SK-MEL-5 (cell line): ENCODE measurements at places on chromosomes 12 and 14.
A peak's percentile ranks its signal among the peaks of the same experiment; 100 is the strongest.

DNA sequence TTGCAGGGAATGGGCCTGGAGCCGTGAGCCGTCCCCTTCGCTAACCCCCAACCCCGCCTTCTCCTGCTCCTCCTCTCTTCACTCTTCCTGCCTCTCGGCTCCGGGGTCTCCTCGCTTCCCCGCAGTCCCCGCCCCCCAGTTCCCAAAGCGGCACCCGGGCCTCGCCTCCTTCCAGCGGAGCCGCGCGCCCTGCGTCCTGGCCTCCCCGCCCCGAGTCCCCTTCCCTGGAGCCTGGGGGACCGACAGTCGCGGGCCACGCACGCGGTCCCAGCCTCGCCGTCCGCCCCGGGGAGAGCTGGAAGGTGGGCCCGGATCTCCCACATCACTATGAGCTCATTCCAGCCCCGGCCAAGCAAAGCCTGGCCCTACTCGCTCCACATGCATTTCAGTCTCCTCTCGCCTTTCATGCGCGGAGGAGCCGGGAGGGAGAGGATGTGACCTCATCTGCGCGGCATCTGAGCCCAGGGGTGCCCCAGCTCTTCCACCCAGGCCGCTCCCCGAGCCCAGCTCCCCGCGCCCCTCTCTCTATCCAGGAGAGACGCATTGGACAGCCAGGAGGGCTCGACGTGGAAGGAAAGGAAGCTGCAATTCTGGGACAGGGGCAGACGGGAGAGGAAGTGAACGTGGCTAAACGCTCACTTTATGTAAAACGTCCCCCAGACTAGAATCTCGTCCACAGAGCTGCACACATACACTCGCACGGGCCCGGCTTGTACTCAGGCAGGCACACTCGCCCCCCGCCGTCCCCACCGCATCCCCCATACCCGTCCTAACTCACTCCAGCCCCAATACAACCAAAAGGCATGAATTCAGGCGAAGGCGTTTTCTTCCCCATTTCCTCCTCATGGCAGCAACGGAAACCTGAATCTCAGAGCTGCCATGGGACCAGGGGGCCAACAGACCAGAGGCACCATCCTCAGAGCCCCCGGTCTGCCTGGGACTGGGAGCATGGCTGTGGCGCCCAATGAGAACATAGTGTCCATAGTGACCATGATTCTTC, 108.7 kb upstream of the CCND2 start:
- no peak for DNase-seq

GRCh38 chr12:92551853-92552397, 150.9 kb upstream of the PLEKHG7 start:
- DNase-seq: no peak

- peak; percentile 91 for DNase-seq
Observed at GRCh38 chr12:56448860-56449621, at the start of gene TIMELESS. Gene TIMELESS (minus strand): TSS chr12:56449426. CDS start chr12:56434170, 15,256 bp downstream.

- peak; percentile 30 for DNase-seq
Observed at GRCh38 chr14:82313889-82314288, 780.2 kb upstream of the SEL1L start.

DNA sequence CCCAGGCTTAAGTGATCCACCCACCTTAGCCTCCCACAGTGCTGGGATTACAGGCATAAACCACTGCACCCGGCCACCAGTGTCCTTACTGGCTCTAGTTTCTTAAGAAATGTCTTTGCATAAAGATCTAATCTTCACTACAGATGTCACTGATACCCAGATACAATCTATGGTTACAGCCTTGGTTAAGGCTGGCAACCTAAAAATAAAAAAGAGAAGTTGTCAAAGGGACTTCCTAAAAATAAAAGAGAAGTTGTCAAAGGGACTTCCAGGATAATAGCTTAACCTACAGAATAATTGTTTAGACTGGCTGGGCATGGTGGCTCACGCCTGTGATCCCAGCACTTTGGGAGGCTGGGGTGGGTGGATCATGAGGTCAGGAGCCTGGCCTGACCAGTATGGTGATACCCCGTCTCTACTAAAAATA, 27.6 kb downstream of the ETFBKMT start:
- no peak for DNase-seq

GRCh38 chr12:88223519-88223918, 81.4 kb downstream of the TMTC3 start:
- no peak for DNase-seq

GRCh38 chr14:105926373-105927095, 400.2 kb downstream of the TMEM121 start:
- DNase-seq: no peak

DNA sequence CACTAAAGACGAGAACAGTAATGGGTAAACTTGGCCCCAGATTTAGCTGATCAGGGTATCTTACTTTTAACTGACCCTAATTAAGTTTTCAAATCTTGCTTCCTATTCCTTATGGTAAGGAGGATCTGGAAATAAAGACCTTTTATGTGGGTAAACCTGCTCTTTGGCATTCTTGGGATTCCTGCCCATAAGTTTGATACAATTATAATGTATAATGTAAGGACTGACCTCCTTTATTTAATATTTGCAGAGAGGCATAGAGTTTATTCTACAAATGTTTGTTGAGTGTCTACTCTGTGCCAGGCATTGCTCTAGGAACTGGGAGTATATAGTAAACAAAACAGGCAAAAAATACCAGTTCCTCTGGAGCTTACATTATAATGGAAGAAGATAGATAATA, 4.4 kb upstream of the PRDM4 start:
- no peak for DNase-seq

- DNase-seq: no peak
Observed at GRCh38 chr12:103996595-103996994, 30.9 kb downstream of the TDG start.

DNA sequence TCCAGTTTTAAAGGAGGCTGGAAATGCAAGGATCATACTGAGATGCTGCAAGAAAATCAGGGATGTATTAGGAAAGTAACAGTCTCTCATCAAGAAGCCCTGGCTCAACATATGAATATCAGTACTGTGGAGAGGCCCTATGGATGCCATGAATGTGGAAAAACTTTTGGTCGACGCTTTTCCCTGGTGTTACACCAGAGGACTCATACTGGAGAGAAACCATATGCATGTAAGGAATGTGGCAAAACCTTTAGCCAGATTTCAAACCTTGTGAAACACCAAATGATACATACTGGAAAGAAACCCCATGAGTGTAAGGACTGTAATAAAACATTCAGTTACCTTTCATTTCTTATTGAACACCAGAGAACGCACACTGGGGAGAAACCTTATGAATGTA, 24.5 kb downstream of the ZNF891 start:
- DNase-seq: no peak

DNA sequence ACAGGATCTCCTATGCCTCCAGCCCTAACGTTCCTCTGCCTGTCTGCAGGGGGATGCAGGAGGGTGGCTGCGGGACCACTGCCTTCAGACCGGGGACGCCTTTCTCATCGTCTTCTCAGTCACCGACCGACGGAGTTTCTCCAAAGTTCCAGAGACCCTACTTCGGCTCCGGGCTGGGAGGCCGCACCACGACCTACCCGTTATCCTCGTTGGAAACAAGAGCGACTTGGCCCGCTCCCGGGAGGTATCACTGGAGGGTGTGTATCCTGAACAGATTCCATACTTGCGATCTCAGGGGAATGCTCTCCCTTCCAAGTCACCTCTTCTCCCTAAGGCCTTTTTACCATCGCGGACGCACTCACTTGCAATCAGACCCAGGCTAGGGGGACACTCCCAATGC, 3.0 kb downstream of the REM2 start:
- DNase-seq: no peak

- DNase-seq: no peak
Observed at GRCh38 chr14:53044486-53044885, 93.6 kb upstream of the FERMT2 start.

- DNase-seq: no peak
Observed at GRCh38 chr14:64730061-64730440, 25.8 kb downstream of the PLEKHG3 start.

- peak; percentile 68 for DNase-seq
Observed at GRCh38 chr12:75724928-75725312, 213.5 kb upstream of the KRR1 start.

- DNase-seq: no peak
Observed at GRCh38 chr12:5537771-5538170, 105.9 kb downstream of the NTF3 start.

- DNase-seq: no peak
Observed at GRCh38 chr12:11798006-11798708, 148.7 kb downstream of the ETV6 start.

DNA sequence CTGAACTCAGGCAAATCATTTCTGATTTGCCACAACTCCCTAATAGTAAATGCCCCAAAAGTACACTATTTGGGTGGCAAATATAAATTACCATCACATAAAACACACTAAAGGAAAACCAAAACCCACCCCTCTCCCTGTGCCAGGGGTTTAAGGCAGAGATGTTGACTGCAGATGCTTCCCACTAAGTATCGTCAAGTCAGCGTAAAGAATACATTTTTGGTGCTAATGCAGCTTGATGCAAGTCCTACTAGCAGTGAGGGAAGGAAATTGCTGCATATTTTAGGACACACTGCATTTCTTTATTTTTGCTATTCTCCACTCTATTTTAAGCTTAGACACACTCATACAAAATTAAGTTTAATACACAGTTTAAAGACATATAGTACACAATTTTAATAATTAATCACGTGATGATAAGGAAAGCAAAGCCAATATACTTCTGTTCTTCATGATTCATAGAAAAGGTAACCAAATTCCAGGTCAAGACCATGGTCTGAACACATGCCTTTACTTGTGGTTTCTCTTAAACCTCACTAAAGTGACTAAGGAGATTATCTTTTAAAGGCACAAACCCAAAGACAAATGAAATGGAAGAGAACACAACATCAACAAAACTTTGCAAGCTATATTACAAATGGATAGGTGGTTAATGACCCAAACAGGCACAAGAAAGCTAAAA, 162.2 kb downstream of the STXBP6 start:
- DNase-seq: no peak

DNA sequence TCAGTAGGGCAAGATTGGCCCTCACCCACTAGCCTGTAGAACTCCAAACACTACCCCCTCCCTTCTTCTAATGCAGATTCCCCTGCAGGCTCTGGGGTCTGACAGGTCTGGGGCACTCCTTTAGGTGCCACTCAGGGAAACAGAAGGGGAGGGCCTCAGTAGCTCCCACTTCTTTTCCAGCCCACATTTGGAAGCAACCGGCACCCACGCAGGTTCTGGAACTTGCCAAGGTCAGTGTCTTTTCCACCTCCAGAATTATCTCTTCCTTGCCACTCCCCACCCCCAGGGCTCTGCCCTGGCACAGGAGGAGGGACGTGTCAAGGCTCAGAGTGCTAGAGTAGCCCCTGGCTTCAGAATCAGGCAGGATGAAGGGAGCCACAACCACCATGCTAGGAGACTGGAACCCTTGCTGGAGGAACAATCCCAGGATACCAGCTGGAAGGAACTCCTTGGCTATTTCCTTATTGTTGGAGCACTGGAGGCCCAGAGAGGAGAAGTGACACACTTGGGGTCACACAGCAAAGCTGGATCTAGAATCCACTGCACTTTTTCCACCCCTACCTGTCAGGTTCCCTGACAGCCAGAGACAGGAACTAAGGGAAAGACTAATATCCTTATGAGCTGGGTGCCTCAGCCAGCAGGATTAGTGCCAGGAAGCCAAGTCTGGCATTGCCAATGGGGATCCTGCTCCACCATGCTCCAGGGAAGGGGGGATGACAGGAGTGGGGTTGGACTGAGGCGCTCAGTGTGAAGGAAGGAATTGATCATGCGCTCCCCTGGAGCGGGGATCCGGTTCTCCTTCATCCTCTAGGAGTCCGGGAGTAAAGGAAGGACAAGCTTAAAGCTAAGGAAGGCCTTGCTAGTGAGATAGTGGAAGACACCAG, 1.8 kb upstream of the FIGNL2 start:
- no peak for DNase-seq

DNA sequence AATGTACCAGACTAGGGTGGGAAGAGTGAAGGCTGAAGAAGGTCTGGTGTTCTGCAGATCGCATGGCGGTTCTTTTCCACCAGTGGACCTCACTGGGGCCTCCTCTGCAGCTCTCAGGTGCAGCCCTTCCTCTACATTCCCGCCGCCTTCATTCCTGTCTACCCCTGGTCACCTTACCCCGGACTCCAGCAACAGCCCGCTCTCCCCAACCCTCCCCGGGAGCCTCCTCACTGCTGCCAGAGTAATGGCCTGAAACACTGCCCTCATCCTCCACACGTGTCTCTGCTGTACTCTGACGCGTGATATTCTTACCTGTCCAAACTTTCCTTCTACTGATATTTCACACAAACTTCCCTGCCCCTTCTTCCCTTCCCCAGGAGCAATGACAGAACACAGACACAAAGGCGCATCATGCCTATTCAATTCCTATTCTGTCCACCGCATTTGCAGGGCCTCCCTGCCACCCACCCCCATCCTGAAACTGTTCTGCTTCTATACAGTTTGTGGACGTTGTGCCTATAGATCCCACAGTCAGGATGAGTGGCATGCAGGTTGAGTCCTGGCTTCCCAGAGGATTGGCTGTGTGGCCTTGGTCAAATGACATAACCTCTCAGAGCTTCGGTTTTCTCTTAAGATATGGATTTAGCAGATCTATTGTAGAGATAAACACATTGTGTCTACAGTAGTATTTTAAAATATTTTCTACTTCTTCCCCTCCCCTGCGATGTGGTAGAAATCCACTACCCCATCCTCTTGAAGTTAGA, 1.7 kb upstream of the NUAK1 start:
- DNase-seq: no peak

DNA sequence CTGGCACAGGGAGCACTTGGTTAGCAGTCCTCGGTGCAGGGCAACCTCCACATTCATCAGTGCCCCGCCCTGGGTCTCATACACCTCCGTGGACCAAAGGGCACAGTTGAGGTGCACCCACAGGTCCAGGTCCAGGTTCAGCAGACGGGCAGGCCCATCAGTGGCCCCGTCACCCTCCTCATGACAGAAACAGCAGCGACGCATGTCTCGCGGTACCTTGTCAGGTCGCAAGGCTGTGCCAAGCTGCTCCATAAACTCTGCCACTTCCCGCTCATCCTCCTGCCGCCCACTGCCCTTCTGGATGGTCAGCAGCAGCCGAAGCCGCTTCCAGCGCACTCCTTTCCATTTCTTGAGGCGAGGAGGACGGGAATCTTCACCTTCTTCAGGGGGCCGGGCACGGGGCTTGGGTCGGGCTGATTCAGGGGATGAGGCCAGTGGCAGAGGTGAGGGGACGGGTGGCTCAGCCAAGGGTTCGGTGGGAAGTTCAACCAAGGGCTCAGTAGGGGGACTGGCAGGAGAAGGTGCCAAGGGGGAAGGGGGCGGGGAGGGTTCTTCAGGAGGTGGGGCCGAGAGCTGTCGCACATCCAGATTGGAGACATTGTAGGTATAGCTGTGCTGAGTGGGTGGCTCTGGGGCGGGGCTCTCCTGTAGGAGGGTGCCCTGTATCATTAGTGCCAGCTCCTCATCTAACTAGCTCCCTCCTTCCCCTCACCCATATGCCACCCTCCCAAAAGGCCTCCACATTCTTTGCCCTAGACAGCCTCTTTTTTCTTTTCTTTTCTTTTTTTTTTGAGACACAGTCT, 8.3 kb upstream of the PRKAG1 start:
- DNase-seq: no peak
